ENCODE measurements at places on chromosomes 12 and 14.

GRCh38 chr12:69672195-69672594 lies 26.9 kb downstream of the BEST3 start:
- DNase-seq, result no peak

- DNase-seq, result no peak
Measured at GRCh38 chr14:38090506-38090905, 117.2 kb upstream of the SSTR1 start.

GRCh38 chr14:103854017-103854808 lies 6.8 kb upstream of the PPP1R13B start:
- DNase-seq, result no peak

DNA sequence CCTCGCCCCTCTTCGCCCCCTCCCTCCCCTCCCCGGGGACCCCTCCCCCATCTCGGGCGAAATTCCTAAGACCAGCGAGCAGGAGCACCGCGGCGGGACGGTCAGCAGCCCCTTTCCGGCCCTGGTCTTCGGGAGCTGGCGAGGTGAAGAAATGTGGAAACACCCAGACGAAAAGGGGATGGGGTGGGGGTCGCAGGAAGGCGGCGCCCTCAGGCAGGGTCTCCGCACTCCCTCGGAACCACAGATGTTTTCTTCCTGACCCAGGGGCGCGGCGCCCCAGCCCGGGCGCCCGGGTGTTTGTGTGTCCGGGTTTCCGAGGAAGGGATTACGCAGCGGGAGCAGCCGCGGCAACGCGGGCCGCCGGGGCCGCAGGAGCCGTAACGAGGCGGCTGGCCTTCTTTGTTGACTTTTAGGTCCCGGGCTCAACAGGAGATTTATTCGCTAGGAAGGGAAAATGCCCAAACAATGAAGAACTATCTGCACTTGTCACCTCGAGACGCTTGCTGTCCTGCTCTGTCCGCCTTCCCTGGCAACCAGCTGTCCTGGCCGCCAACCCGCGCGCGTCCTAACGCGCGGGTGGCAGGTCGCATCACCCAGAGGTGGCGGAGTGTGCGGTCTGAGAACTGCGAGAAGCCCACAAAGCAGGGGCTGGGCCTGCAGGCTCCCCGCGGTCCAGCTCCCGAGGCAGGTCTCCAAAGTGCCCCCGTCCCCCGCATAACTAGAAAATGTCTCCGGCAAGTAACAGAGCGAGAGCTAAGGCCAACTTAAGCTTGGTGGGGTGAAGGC lies 7.0 kb downstream of the FOXA1 start:
- peak; percentile 84 for DNase-seq

DNA sequence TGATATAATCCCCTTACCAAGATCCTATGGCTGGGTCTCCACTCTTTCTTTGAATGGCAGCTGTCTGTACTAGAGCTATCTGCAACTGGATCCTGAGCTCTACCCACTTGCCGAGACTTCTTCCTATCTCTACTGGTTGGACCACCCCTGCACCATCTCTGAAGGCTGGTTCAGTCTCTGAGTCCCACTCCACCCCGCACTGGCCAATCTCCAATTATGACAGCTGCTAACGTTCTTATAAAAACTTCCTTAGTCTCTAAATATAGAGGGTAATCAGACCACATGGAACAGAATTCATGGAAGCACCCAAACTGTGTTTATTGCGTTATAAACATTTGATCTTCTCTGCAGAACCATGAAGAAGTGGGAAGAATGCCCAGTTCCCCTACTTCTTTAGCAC lies 186.6 kb upstream of the EEA1 start:
- no peak for DNase-seq
